ENCODE measurements at places on chromosomes 2 and 18.

- peak; percentile 36 for DNase-seq
These were observed 16.9 kb upstream of the RGPD4 start for GRCh38 chr2:107809835-107810234.

DNA sequence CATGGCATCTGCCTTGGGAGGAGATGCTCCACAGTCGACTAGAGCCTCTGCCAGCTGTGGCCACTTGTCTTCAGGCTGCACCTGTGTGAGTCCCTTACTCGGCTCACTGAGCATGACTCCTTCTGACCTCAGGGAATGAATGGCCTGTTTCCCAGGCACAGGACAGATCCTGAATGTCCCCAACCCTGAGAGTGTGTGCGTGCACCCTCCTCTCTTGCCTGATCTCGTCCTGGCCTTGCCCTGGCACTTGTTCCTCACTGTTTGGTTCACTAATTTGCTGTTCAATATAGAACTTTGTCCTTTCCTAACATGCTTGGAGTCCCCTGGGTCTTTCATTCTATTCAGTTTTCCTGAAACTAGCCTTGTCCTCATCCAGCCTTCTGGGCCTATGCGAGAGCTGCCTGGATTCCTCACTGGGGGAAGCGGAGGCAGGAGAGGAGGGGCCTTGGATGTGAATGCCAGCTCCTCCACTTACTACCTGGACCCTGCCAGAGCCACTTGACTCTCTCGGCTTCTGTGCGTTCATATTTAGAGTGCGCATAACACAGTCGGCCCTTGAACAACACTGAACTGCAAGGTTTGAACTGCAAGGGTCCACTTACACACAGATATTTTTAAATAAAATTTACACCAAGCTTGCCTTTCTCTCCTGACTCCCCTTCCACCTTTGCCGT is 184.8 kb downstream of the ACKR3 start:
- DNase-seq, result no peak

GRCh38 chr2:101295895-101296294 is 12.6 kb downstream of the RNF149 start:
- DNase-seq, result no peak

DNA sequence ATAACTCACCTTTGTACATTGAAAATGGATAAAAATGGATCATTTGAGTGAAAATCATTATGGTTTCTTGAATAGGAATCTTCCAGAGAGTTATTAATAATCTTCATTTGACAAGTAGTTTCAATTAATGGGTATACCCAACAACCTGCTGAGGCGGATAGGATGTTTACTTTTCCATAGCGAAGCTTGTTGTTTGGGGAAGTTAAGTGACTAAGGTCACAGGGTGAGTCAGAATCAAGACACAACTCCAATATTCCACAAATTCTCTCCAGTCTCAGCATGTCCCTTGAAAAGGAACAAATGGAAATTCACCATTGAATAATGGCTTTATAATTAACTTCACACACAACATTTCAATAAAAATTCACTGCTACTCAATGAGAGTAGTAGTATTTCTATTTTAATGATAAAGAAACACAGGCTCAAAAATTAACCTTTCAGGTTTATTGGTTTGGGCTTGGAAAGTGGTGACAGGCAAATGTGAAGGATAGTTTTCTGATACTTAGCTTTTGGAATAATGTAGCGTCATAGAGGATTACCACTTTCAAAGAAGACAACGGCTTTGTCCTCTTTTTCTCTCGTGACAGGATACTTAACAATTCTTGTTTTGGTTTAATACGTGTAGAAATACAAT is 211.3 kb downstream of the GPD2 start:
- DNase-seq, result no peak

DNA sequence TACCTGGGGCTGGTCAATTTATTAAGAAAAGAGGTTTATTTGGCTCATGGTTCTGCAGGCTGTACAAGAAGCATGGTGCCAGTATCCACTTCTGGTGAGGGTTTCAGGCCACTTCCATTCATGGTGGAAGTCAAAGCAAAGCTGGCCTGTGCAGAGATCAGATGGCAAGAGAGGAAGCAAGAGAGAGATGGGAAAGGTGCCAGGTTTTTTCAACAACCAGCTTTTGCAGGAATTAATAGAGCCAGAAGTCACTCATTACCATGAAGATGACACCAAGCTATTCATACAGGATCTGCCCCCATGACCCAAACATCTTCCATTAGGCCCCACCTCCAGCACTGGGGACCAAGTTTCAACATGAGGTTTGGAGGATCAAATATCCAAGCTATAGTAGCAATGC is 56.8 kb upstream of the ST3GAL5 start:
- no peak for DNase-seq

DNA sequence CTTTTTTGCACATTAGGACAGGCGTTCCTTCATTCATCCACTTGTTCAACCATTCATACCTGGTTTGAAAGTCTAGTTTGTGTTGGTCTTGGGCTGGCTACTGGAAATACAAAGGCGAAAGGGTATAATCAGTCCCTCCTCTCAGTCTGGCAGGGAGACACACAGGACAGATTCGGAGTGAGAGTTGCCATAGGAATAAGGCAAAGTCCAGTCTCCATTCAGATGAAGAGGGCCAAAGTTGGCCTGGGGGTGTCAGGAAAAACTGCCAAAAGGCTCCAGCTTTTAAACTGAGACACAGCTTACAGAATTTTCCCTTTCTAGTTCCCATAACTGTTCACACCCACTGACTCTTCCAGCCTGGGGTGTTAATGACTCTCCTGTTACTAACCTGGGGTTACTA is 96.3 kb upstream of the AQP4 start:
- no peak for DNase-seq

- DNase-seq, result no peak
These were observed 1.9 kb downstream of the SOS1 start for GRCh38 chr2:39118786-39119499.

DNA sequence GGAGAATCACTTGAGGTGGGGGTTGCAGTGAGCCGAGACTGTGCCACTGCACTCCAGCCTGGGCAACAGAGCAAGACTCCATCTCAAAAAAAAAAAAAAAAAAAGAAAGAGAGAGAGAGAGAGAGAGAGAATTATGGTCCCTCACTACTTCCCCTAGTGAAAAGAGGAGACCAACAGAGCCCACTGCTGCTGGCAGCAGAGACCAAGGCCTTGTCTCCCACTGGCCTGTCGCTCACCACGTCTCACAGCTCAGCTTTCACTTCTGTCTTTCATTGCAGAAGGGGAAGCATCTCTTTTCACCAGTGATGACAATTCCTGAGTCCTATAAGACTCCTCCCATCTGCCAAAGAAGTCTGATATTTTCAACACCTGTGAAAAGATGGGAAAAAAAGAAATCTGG is 81.3 kb downstream of the CLHC1 start:
- no peak for DNase-seq

- DNase-seq, result no peak
These were observed 49.2 kb downstream of the PIKFYVE start for GRCh38 chr2:208315081-208315788.

DNA sequence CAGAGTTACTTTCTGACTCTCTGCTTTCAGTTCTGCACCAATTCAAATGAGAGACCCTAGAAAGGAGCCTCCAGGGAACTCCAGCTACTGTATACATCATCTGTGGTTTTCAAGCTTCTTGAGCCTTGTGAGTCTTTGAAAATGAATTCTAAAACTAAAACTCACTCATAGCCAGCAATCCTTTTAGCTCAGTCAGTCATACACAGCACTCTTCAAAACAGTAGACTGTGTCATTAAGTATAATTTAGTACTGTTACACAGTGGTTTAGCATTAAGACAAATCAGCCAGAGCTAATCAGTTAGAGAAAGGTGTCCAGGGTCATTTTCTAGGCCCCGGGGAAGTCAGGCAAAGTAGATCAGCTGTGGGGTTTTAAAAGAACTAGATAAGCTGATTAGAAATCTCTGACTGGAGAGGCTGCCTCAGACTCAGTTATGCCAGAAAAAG is 322.1 kb upstream of the THUMPD2 start:
- DNase-seq, result peak; percentile 84

DNA sequence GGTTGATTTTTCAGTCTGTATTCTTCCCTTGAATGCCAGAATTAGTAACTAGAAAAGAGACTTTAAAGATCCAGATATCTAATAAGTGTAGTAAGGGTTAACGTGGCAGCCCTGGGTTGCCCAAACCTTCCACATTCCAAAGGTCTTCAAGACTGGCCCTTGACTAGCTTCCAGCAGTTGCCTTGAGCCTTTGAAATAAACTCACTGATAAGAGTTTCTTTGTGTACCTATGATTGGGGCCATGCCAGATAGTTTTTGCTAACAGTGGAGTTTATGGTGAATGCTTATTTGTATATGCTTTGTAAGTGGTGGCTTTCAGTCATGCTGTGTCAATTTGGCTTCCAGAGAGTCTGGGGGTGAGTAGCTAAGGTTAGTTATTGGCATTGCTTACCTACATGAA is 722.3 kb downstream of the RNF144A start:
- DNase-seq, result no peak

- DNase-seq, result no peak
These were observed 48.8 kb upstream of the TMEFF2 start for GRCh38 chr2:192243488-192243887.

DNA sequence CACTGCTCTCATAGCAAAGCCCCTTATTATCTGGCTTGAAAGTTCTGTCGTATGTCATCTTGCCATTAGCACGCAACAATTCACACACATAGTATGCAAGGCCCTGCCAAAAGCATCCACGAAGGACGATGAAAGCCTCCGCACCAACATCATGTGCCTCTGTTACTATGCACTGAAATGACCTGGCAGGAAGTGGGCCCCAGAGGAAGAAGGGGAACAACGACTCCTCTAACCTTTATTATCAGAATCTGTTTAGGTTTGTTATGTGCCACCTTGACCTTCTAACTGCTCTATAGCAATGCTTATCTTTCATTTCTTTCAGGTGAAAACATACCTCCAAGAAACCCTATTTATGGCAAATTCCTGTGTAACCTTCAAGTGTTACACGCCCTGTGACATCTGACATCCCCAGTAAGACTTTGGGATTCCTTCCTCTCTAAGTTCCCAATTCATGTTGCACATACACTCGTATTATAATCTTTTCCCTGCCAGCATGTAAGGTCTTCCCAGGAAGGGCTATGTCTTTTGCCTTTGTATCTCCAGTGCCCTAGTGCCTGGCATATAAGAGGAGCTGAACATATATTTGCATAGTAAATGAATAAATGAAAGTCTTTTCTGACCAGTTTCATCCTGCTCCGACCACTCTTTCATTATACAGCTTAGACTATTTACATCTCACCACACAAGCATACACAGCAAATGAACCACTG is 7.0 kb upstream of the NDUFV2 start:
- DNase-seq, result no peak

DNA sequence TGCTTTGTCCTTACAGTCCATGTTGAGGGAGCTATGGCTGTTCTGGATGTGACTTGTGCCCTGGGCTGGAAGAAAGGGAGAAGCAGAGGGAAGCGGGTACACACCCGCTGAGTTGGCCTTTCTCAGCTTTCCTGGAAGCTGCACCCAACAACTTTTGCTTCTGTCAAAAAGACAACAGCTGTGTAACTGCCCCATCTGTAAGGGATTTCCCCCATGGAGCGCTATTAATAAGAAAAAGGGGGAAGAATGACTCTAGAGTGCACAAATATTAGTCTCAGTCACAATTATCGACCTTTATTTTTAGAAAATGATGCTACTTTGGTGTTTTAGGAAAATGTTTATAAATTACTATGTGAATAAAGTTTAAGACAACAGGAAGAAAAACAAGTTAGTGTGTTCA is 368.3 kb downstream of the RAD51AP2 start:
- no peak for DNase-seq

DNA sequence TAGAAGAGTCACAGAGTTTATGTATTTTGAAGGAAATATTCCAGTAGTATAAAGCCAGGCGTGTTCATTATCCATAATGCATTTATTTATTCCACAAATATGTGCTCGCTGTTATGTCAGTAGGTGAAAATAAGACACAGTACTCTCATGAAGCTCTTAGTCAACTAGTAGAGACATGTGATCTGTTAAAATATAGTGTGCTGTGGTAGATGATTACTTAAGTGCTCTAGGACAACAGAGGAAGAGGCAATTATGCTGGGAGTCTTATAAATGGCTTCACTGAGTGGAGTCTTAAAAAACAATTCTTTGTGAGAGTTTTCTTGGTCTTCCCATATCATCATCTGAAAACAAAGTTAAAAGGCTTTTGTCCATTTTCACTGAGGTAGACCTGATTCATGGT is 457.3 kb downstream of the XIRP2 start:
- DNase-seq, result peak; percentile 77

- DNase-seq, result no peak
These were observed 187.3 kb downstream of the VAPA start for GRCh38 chr18:10100941-10101701.

GRCh38 chr18:74148543-74149070 is 284 bp downstream of the TIMM21 start:
- DNase-seq, result no peak

DNA sequence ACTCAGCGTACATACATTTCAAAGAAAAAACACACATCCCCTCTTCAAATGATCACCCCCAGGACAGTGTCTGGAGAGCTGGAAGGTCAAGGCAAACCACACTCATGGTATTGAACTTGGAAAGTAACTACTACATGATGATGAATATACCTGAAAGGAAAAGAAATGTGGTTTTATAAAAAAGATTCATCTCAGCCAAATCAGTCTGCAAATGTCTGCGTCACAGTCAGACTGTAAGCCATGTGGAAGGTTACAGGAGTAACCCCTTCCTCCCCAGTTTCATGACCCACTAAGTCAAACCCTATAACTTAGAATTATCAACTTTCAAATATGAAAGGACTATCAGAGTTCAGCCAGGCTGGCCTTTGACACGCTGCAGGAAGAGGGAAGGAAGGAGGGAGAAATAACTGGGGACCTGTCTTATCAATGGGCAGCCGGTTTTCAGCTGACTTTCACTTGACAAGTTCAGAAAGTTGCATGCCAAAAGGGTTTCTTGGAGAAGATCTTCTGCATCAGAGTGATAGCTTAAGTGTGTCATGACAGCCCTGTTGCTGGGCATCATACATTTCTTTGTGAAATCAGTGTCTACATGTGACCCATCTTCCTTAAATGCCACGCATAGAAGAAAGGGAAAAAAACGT is 7.0 kb upstream of the BMP10 start:
- no peak for DNase-seq

GRCh38 chr2:172465417-172466334 is 38.3 kb downstream of the ITGA6 start:
- no peak for DNase-seq

DNA sequence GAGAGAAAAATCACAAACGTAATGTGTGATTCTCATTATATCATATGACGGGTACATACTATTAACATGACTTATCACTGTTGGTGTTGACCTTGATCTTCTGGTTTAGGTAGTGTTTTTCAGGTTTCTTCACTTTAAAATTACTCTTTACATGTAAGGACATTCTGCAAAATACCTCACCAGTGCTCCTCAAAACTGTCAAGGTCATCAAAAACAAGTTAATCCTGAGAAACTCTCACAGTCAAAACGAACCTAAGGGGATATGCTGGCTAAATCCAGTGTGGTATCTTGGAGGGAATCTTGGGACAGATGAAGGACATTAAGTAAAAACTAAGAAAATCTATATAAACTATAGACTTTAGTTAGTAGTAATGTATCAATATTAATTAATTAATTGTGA is 499.8 kb downstream of the IRS1 start:
- no peak for DNase-seq
